Spinal cord (tissue), 10 donors: ENCODE measurements at places on chromosomes 16 and 17. TPM values are rescaled to one million over a fixed set of nuclear protein-coding genes. Genes with fewer than 3 reads are reported as not detected.

The CPHXL2 gene
- 0.21 TPM for polyA plus RNA-seq

DNA sequence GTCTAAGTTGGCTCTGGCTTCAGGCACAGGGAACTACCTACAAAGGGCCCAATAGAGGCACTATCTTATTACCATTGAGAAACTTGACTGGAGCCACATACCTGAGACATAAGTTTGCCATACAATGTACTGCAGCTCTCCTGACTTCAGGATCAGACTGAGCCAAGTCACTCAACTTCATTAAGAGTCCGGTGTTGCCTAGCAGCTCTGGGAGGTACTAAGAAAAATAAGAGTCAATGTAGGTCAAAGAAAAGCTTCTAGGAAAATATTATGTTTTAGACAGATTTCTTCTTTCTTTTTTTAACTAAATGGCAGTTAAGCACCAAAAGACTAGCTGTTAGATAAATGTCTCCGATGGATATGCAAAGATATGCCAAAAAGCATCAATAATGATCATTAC is 5.7 kb downstream of the HEATR6 start:
- peaks cover 14% of the 10 kb centered on the region for H3K36me3 ChIP-seq
- DNase-seq = no peak
- peaks cover 5% of the 10 kb centered on the region for H3K4me1 ChIP-seq
- no peaks in the 10 kb centered on the region for H3K27me3 ChIP-seq

The KRTAP4-8 gene
- not detected for polyA plus RNA-seq

DNA sequence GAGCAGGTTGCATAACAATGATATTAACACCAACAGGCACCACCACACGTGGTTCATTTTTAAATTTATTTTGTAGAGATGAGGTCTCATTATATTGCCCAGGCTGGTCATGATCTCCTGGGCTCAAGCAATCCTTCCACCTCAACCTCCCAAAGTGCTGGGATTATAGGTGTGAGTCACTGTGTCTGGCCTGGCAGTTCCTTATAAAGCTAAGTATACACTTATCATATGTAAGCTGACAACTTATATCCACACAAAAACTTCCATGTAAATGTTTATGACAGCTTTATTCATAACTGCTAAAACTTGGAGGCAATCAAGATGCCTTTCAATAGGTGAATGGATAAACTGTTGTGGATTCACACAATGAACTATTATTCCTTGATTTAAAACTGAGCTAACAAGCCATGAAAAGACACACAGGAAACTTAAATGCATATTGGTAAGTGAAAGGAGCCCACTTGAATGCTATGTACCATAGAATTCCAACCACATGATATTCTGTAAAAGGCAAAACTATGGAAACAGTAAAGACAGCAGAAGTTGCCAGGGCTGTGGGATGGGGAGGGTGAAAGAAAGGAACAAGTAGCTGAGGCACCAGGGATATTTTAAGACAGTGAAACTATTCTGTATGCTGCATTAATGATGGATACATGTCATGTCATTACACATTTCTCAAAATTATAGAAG is 156.5 kb upstream of the KCNJ18 start:
- H3K27ac ChIP-seq = no peak overlapping the region
- peaks cover 29% of the 10 kb centered on the region for H3K36me3 ChIP-seq
- H3K4me3 ChIP-seq = no peak overlapping the region
- no peak for DNase-seq
- no peaks in the 10 kb centered on the region for H3K27me3 ChIP-seq
- H3K4me1 ChIP-seq = no peaks in the 10 kb centered on the region

- no peak overlapping the region for H3K4me3 ChIP-seq
- H3K27me3 ChIP-seq = no peaks in the 10 kb centered on the region
- no peaks in the 10 kb centered on the region for H3K4me1 ChIP-seq
- H3K27ac ChIP-seq = no peak overlapping the region
- no peaks in the 10 kb centered on the region for H3K36me3 ChIP-seq
These were observed 567.0 kb downstream of the TMEM114 start for GRCh38 chr16:8023326-8023725.

- DNase-seq = no peak
- H3K4me3 ChIP-seq = no peak overlapping the region
- H3K4me1 ChIP-seq = no peaks in the 10 kb centered on the region
- no peaks in the 10 kb centered on the region for H3K27me3 ChIP-seq
- H3K27ac ChIP-seq = no peak overlapping the region
These were observed 286.5 kb upstream of the ERCC4 start for GRCh38 chr16:13633391-13633861.

DNA sequence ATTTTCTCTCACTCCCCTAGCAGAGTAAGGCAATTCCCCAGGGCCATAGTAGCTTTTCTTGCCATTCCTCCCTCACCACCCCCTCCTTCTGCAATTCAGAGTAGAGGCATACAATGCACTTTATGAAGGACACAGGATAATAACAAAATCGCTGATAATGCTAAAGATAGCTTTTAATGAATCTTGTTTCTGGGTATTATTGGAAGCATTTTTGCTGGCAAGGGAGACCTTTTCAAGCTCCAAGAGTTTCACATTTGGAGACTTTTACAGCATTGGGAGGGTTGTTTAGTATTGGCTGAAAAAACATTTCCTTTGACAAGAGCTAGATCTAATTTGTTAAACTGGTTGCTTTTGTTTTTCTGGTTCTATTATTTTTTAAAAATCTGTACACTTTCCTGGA is 573.0 kb upstream of the C16orf82 start:
- no peak overlapping the region for H3K27ac ChIP-seq
- H3K4me1 ChIP-seq = peaks cover 4% of the 10 kb centered on the region
- no peaks in the 10 kb centered on the region for H3K36me3 ChIP-seq
- H3K27me3 ChIP-seq = no peaks in the 10 kb centered on the region
- DNase-seq = no peak
- no peak overlapping the region for H3K4me3 ChIP-seq

DNA sequence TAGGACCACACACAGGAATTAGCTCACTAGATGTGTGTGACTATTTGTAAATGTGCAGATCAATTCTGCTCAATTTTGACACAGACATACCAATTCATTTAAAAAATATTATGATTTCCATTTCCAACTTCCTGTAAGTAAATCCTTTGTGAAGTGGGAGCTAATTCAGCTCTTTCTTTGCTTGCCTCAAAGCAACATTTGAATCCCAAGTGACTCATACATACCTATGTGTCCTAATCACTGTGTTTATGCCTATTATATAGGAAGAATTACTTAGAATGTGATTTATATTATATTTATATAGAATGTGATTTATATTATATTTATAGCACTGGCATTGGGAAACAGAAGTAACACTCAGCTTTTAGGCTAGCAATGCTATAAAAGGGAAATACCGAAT is 195.9 kb upstream of the C17orf78 start:
- no peaks in the 10 kb centered on the region for H3K36me3 ChIP-seq
- H3K27ac ChIP-seq = no peak overlapping the region
- no peak for DNase-seq
- no peak overlapping the region for H3K4me3 ChIP-seq
- no peaks in the 10 kb centered on the region for H3K4me1 ChIP-seq
- H3K27me3 ChIP-seq = no peaks in the 10 kb centered on the region

The TPSG1 gene
- polyA plus RNA-seq = 0.89 TPM

DNA sequence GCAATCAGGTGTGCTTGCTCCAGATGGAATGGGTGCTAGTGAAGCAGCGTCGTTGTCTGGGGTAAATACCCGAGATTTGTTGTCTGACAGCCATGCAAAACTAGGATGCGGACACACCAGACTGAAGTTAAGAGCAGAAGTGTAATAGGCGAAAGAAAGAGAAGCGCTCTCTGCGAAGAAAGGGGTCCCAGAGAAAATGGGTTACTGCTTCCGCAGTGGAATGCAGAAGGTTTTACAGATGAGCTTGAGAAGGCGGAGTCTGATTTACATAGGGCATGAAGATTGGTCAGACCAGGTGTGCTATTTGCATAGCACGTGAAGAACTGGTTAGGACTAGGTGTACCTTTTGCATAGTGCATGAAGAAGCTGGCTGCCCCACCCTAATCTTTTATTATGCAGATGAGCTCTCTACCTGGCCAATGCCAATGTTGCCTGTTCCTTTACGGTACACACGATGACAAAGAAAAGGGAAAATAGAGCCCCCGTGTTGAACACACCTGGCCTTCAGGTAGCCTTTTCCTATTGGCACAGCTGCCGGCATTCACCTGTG is 32.0 kb upstream of the SNN start:
- no peak overlapping the region for H3K4me3 ChIP-seq
- no peaks in the 10 kb centered on the region for H3K27me3 ChIP-seq
- DNase-seq = no peak
- H3K27ac ChIP-seq = no peak overlapping the region
- peaks cover 34% of the 10 kb centered on the region for H3K4me1 ChIP-seq
- no peaks in the 10 kb centered on the region for H3K36me3 ChIP-seq

- H3K27me3 ChIP-seq = no peaks in the 10 kb centered on the region
- no peak overlapping the region for H3K4me3 ChIP-seq
- no peaks in the 10 kb centered on the region for H3K4me1 ChIP-seq
- peak; percentile 7 for DNase-seq
- no peaks in the 10 kb centered on the region for H3K36me3 ChIP-seq
- no peak overlapping the region for H3K27ac ChIP-seq
These were observed 128.4 kb downstream of the WWOX start for GRCh38 chr16:78227855-78228254.

DNA sequence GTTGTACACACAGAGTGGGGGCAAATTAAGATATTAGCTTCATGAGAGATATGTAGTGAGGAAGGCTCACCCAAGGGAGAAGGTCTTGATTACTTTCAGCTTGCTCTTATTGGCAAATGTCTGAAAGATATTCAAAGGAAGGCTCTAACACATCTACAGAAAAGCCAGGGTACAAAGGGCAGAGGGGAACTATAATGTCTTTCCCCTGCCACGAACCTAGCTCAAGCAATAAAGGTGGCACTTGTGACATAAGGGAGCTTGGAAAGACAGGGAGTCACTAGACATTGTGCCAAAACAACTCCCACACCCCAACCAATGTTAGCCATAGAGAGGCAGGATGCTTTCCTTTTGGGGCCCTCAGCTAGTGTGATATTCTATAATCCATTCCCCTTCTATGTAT is 52.2 kb upstream of the SOX9 start:
- DNase-seq = no peak
- no peaks in the 10 kb centered on the region for H3K36me3 ChIP-seq
- no peak overlapping the region for H3K4me3 ChIP-seq
- no peaks in the 10 kb centered on the region for H3K4me1 ChIP-seq

The DNASE1L2 gene
- 6.1 TPM for polyA plus RNA-seq

- no peak overlapping the region for H3K4me3 ChIP-seq
- no peak for DNase-seq
- H3K36me3 ChIP-seq = peaks cover 3% of the 10 kb centered on the region
- no peak overlapping the region for H3K27ac ChIP-seq
These were observed 101.4 kb downstream of the BMERB1 start for GRCh38 chr16:15535772-15536171.

- no peak for DNase-seq
- no peak overlapping the region for H3K27ac ChIP-seq
- H3K27me3 ChIP-seq = no peaks in the 10 kb centered on the region
- no peaks in the 10 kb centered on the region for H3K4me1 ChIP-seq
These were observed 21.8 kb upstream of the KIF19 start for GRCh38 chr17:74304184-74304583.

GRCh38 chr17:73091770-73092522 is 542 bp downstream of the SLC39A11 start:
- no peaks in the 10 kb centered on the region for H3K27me3 ChIP-seq
- no peak overlapping the region for H3K27ac ChIP-seq
- H3K4me1 ChIP-seq = peaks cover 27% of the 10 kb centered on the region
- H3K36me3 ChIP-seq = peaks cover 4% of the 10 kb centered on the region
- no peak for DNase-seq

GRCh38 chr17:77654850-77655249 is 303.7 kb upstream of the TNRC6C start:
- H3K4me3 ChIP-seq = no peak overlapping the region
- no peak overlapping the region for H3K27ac ChIP-seq
- peaks cover 20% of the 10 kb centered on the region for H3K4me1 ChIP-seq
- no peak for DNase-seq

GRCh38 chr17:39141915-39142664 is 9.3 kb downstream of the PLXDC1 start:
- no peak overlapping the region for H3K4me3 ChIP-seq
- H3K27ac ChIP-seq = no peak overlapping the region
- H3K36me3 ChIP-seq = no peaks in the 10 kb centered on the region
- DNase-seq = no peak
- no peaks in the 10 kb centered on the region for H3K27me3 ChIP-seq

GRCh38 chr17:1294157-1294717 is 14.8 kb downstream of the TRARG1 start:
- H3K4me1 ChIP-seq = peaks cover 12% of the 10 kb centered on the region
- H3K27me3 ChIP-seq = no peaks in the 10 kb centered on the region
- no peak overlapping the region for H3K27ac ChIP-seq
- H3K36me3 ChIP-seq = no peaks in the 10 kb centered on the region

- peaks cover 55% of the 10 kb centered on the region for H3K36me3 ChIP-seq
- no peak for DNase-seq
- H3K27ac ChIP-seq = no peak overlapping the region
- H3K27me3 ChIP-seq = no peaks in the 10 kb centered on the region
These were observed 46.8 kb downstream of the ZFPM1 start for GRCh38 chr16:88499836-88500251.

The SLC9A5 gene
- 9.1 TPM for polyA plus RNA-seq

- no peaks in the 10 kb centered on the region for H3K27me3 ChIP-seq
- no peak for DNase-seq
- no peaks in the 10 kb centered on the region for H3K36me3 ChIP-seq
- no peaks in the 10 kb centered on the region for H3K4me1 ChIP-seq
- no peak overlapping the region for H3K4me3 ChIP-seq
These were observed 19.4 kb upstream of the HS3ST3B1 start for GRCh38 chr17:14281530-14281929.

DNA sequence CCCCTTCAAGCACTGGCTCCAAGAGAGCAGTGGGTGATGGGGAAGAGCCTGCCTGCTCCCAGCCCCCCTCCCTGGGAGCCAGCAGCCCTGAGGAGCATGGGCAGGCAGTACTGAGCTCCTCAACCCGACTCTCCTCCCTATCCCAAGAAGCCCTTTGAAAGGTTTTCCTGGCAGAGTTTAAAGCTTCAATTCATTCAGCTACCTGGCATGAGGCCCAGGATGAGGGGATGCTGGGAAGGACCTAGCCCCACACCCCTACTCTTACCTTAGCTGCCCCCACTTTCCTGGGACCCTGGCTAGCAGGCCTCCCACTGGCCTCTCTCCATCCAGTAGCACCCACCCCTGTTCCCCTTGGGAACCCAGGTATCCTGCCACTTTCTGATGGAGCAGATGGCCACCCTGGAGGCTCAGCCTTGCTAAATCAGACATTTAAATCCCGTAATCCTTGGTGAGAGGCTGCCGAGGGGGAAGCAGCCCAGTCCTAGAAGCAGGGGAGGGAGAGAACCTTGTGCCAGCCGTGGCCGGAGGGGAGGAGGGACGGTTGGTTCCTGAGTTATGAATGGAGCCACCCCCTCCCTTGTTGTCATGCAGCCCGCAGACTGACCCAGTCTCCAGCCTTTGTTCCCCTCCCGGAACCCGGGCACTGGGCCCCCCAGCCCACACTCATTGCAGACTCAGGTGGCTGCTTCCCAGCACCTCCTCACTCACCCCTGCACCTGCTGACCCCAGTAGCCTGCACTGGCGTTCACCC is 17.1 kb downstream of the ATP1B2 start:
- H3K4me1 ChIP-seq = peaks cover 27% of the 10 kb centered on the region
- H3K36me3 ChIP-seq = peaks cover 49% of the 10 kb centered on the region
- no peaks in the 10 kb centered on the region for H3K27me3 ChIP-seq

GRCh38 chr16:5065326-5065725 is 430 bp downstream of the C16orf89 start:
- peak overlapping the region; percentile 24 for H3K4me3 ChIP-seq
- H3K27me3 ChIP-seq = peaks cover 5% of the 10 kb centered on the region
- no peaks in the 10 kb centered on the region for H3K36me3 ChIP-seq
- H3K4me1 ChIP-seq = peaks cover 8% of the 10 kb centered on the region
- no peak for DNase-seq

GRCh38 chr17:49908782-49909714 is 59.9 kb upstream of the DLX4 start:
- H3K27ac ChIP-seq = no peak overlapping the region
- no peaks in the 10 kb centered on the region for H3K36me3 ChIP-seq
- no peak overlapping the region for H3K4me3 ChIP-seq
- no peak for DNase-seq
